ENCODE measurements at places on chromosomes 4 and X. TPM values are rescaled to one million over a fixed set of nuclear protein-coding genes. Genes with fewer than 3 reads are reported as not detected.
A peak's percentile ranks its signal among the peaks of the same experiment; 100 is the strongest.

GRCh38 chr4:14749910-14750309, 252.4 kb upstream of the CPEB2 start:
- no peaks in the 10 kb centered on the region for H3K4me1 ChIP-seq
- peak; percentile 9 for DNase-seq
- H3K4me3 ChIP-seq: no peak overlapping the region
- no peak overlapping the region for H3K27ac ChIP-seq
- no peaks in the 10 kb centered on the region for H3K27me3 ChIP-seq
- H3K36me3 ChIP-seq: peaks cover 9% of the 10 kb centered on the region

DNA sequence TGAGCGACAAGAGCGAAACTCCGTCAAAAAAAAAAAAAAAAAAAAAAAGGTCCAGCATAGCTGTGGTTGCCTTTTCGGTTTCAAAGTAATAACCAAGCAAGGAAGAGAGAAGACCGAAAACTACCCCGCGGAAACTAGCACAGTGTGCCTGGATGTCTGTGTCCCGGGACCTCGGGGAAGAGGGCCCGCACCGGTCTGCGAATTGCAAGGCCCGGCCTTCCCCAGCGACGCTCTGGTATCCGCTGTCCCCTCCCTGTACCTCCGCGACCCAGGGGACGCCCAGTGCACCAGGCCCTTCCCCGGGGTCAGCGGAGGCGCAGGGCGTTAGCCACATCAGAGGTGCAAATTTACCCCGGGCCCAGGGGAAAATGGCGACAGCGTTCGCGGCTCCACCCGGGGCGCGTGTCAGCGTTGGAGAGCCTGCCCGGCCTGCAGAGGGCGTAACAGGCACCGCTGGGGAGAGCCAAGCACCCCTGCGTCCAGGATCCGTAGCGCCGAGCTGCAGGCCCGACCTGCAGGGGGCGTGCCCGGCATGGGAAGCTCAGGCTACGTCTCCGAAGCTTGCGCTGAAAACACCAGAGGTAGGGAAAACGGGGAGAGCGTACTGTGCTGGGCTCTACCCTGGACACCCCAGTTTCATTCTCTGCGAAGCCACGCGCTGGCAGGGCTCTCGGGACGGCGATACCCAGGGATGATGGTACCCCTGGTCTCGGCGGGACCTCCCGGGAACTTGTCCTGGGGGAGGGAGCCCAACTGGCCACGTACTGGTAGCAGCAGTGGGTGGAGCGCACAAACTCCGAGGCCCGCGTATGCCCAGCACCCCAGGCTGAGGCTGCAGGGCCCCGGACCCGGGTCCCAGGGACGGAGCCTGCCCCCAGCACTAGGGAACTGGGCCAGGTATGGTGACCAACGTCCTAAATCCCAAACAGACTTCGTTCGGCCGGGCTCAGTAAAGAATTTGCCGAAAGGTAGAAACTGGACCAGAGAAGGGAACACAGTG, 16.2 kb downstream of the NKX6-1 start:
- peaks cover 39% of the 10 kb centered on the region for H3K27me3 ChIP-seq
- no peak for DNase-seq
- H3K36me3 ChIP-seq: no peaks in the 10 kb centered on the region

DNA sequence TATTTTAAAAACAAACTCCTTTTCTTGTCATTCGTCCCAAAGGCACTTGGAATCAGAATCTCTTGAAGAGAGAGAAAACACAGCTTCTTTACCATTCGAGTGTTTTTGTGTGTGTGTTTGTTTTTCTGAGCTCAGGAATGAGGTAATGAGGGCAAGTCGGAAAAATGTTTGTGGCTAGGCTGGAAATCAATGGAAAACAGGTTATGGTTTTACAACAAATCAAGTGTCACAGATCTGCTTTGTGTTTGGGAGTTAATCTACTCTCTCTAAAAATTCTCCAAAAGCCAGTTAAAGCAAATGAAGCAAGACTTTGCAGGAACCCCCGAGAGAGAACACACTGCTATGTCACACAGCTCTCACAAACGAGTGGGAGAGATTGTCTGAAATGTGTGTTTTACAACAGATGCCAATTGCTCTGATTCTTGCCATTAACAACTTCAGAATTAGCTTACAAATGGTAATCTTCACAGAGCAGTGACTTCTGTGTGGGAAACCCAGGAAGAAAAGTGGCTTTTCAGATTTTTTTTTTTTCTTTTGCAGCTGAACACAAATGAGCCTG, 264.1 kb downstream of the CBLL2 start:
- no peak for DNase-seq
- no peaks in the 10 kb centered on the region for H3K27me3 ChIP-seq
- H3K4me3 ChIP-seq: no peak overlapping the region
- H3K4me1 ChIP-seq: no peaks in the 10 kb centered on the region
- H3K27ac ChIP-seq: no peak overlapping the region
- H3K36me3 ChIP-seq: no peaks in the 10 kb centered on the region

DNA sequence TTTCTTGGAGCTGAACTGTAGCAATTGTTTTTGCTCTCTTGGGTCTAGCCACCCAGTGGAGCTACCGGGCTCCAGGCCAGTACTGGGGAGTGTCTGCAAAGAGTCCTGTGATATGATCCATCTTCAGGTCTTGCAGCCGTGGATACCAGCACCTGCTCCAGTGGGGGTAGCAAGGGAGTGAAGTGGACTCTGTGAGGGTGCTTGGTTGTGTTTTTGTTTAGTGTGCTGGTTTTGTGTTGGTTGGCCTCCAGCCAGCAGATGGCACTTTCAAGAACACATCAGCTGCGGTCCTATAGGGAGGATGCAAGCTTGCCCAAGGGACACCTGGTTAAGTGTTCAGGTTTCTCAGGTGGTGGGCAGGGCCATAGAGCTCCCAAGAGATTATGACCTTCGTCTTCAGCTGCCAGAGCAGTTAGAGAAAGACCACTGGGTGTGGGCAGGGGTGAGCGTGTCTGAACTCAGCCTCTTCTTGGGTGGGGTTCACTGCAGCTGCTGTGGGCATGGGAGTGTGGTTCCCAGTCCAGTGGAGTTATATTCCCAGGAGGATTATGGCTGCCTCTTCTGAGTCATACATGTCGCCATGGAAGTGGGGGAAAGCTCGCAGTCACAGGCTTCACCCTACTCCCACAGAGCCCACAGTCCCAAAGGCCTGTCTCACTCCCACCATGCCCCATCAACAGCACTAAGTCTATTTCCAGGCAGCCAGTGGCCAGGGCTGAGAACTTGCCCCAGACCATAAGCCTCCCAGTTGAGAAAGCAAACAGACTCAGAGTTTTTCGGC, 811.6 kb downstream of the GLUD2 start:
- no peaks in the 10 kb centered on the region for H3K36me3 ChIP-seq
- DNase-seq: no peak
- no peak overlapping the region for H3K27ac ChIP-seq
- H3K27me3 ChIP-seq: no peaks in the 10 kb centered on the region
- no peak overlapping the region for H3K4me3 ChIP-seq

DNA sequence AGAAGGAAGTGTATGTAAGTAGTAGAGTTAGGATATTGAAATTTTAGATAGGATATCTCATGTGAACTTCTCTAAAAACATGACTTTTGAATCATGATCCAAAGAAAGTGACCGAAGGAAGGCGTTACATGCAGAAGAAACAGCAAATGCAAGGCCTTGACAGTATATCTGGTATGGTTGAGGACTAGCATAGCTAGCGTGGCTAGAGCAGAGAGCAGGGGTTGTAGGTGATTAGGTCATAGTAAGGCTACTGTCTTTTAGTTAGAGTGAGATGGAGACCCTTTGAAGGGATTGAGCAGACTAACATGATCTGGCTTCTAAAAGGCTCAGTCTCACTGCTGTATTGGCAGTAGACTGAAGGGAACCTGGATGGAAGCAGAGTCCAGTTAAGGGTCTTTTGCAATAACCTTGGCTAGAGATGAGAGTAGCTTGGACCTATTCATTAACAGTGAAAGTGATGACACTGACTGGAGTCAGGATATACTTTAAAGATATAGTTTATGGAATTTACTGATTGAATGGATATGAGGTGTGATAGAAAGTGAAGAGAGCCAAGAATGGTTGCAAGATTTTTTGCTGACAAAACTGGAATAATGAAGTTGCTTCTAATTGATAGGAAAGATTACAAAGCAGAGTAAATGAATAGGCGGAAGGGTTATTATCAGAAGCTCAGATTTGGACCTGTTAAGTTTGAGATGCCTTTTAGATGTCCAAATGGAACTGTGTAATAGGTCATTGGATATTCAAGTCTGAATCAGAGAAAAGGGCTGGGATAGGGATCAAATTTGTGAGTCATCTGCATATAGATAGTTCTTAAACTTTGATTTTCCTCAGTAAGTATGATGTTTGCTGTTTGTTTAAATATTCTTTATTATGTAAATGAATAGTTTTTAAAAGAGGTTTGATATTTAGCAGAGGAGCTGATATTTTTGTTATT, 59.8 kb downstream of the MRPL1 start:
- no peaks in the 10 kb centered on the region for H3K27me3 ChIP-seq
- no peak for DNase-seq
- no peak overlapping the region for H3K27ac ChIP-seq

DNA sequence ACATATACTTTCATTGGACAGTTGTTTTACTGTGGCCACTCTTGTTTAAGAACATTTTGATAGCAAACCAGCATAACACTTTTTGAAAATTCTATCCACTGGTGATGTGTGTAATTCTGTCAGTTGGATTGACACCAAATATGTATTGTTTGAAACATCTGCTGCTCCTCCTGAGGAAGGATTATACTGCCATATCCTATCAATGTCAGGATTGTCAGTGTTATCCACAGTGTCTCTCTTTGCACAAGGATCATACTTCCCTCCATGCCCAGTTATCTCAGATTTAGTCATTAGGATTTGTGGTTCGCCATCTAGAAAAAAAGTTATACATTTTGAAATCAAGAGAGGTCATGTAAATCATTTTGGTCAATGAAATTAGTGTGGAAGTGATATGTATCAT, 1859.6 kb downstream of the C4orf33 start:
- H3K27ac ChIP-seq: no peak overlapping the region
- no peak for DNase-seq
- no peaks in the 10 kb centered on the region for H3K4me1 ChIP-seq

- H3K4me3 ChIP-seq: peak overlapping the region; percentile 42
- H3K36me3 ChIP-seq: no peaks in the 10 kb centered on the region
Observed at GRCh38 chrX:119759248-119759766, 919 bp downstream of the SOWAHD start.

DNA sequence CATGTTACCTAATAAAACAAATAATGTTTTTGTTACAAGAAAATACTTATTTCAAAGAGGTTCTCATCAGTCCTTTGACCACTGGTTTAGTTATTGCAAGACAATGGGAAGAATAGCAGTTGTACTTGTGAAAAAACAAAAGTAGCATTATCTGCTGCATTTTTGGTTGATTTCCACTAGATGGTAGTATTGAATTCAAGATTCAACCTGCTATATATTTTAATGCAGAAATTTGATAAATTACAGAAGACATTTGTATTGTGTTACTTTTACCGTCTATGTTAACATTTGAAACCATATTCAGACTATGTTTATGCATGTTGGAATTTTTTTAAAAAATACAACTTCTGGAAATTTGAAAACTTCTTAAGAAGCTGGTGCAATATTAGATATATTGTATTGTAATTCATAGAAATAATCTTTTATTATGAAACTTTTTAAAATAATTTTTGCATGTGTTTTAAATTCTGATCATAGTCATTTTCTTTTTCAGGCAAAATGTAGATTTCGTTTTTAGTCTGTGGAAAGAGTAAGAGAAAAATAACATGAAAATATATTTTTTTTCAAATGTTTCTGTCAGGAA, 56.4 kb downstream of the SPCS3 start:
- no peak overlapping the region for H3K4me3 ChIP-seq
- no peak overlapping the region for H3K27ac ChIP-seq
- H3K4me1 ChIP-seq: no peaks in the 10 kb centered on the region
- DNase-seq: no peak
- no peaks in the 10 kb centered on the region for H3K27me3 ChIP-seq
- H3K36me3 ChIP-seq: no peaks in the 10 kb centered on the region

DNA sequence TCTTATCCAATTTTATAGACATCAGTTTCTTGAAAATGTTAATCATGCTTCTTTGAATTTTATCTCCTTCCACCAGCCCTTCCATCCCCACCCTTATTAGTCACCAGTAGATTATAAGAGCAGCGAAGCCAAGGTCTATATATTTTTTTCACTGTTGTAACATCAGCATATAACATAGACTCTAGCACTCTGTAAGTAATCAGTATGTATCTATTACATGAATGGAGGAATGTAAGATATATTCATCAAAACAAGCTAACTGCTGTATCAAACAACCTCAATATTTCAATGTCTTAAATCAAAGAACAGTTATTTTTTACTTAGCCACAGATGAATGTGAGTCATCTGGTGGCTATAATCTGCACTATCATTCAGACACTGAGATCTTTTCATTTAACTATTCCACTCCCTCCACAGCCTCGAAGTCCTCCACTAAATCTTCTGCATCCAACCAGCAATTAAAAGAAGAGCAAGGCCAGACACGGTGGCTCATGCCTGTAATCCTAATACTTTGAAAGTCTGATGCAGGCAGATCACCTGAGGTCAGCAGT, 178.9 kb downstream of the CENPC start:
- H3K4me1 ChIP-seq: no peaks in the 10 kb centered on the region
- H3K27ac ChIP-seq: no peak overlapping the region
- no peak for DNase-seq
- no peak overlapping the region for H3K4me3 ChIP-seq
- H3K36me3 ChIP-seq: no peaks in the 10 kb centered on the region
- no peaks in the 10 kb centered on the region for H3K27me3 ChIP-seq

DNA sequence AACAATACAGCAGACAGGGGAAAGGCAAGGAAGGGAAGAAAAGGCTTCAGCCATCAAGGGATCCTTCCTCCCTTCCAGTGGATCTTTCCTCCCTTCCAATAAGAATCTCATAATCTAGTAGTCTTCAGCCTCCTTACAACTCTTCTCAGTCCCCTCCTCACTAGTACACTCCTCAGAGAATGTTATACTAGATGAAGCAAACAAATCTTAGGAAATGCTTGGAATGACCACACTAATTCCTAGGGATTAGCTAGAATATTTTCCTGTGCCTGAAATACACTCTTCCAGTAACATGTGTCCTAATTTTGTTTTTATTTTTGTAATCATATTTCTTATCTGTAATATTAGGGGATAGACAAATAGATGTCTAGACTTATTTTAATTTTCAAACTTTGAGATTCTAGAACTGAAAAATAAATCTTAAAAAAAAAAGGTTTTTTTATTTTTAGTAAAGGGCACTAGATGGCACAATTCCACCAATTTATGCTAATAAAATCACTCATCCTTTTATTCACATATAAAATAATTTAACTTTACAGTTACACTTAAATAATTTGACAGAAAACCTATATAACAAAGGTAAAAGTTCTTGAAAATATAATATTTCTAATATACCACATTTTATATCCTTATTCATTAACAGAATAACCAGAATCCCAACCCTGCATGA, 7.0 kb upstream of the STPG2 start:
- H3K36me3 ChIP-seq: no peaks in the 10 kb centered on the region
- no peak overlapping the region for H3K27ac ChIP-seq
- no peak for DNase-seq
- H3K27me3 ChIP-seq: no peaks in the 10 kb centered on the region
- peaks cover 13% of the 10 kb centered on the region for H3K4me1 ChIP-seq

PRR32 gene
- not detected for polyA plus RNA-seq

HGFAC gene
- polyA plus RNA-seq: not detected

LRP2BP gene
- 0.17 TPM for polyA plus RNA-seq

MRPS18C gene
- 77.0 TPM for polyA plus RNA-seq

USP17L30 gene
- not detected for polyA plus RNA-seq

PRKX gene
- 65.3 TPM for polyA plus RNA-seq

TCEAL2 gene
- not detected for polyA plus RNA-seq

TMEM164 gene
- 3.9 TPM for polyA plus RNA-seq
